ENCODE measurements at places on chromosomes 4 and X. TPM values are rescaled to one million over a fixed set of nuclear protein-coding genes. Genes with fewer than 3 reads are reported as not detected.

- H3K36me3 ChIP-seq: no peaks in the 10 kb centered on the region
- no peaks in the 10 kb centered on the region for H3K4me1 ChIP-seq
- no peaks in the 10 kb centered on the region for H3K27me3 ChIP-seq
Measured at GRCh38 chr4:182960746-182961145, 43.6 kb upstream of the DCTD start.

Gene BST1
- total RNA-seq: 62.5 TPM

GRCh38 chr4:16264798-16265197, 38.5 kb upstream of the TAPT1 start:
- H3K4me1 ChIP-seq: no peaks in the 10 kb centered on the region
- no peak overlapping the region for H3K4me3 ChIP-seq
- H3K36me3 ChIP-seq: no peaks in the 10 kb centered on the region
- no peaks in the 10 kb centered on the region for H3K27me3 ChIP-seq
- H3K27ac ChIP-seq: no peak overlapping the region
- DNase-seq: no peak

DNA sequence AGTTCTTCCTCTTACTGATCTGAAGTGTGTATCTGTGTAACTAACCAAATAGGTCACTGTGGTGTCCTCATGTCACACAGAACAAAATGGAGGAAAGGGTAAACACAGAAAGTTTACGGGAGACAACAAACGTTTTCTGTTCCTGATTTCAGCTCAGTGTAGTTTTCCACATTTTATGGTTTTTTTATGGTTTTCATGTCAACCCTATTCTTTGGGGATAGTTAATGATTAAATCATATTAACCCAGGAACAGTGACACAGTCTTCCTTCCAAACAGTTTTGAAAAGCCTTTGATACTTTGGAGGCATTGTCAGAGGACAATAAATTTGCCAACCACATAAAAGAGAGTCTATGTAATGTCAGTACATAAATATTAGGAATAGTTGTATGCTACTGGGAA, 4.2 kb downstream of the LNX1 start:
- no peak overlapping the region for H3K27ac ChIP-seq
- no peak overlapping the region for H3K4me3 ChIP-seq
- H3K27me3 ChIP-seq: no peaks in the 10 kb centered on the region
- H3K36me3 ChIP-seq: no peaks in the 10 kb centered on the region
- DNase-seq: no peak

DNA sequence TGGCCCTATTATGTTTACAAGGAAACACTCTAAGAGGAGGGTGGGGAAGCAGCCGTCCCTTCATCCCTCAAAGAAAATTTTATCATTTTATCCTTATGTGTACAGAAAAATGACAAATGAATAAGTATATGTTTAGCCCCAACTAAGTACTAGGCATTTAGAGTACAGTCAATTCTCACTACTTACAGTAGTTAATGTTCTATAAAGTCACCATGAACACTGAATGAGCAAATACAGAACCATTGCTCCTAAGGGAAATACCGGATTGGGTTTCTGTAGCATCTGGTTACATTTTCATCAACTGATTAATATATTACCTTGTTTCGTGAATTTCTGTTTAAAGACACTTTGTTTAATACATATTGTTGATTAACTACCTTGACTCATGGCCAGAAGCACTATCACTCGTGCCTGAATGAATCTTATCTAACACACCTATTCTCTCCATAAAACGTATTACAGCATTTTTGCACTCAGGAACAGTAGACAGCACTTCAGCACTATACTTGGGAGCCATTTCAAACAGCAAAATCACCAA, 109.3 kb downstream of the ASB9 start:
- DNase-seq: no peak
- H3K4me1 ChIP-seq: no peaks in the 10 kb centered on the region
- no peak overlapping the region for H3K27ac ChIP-seq
- H3K27me3 ChIP-seq: no peaks in the 10 kb centered on the region
- H3K36me3 ChIP-seq: no peaks in the 10 kb centered on the region

DNA sequence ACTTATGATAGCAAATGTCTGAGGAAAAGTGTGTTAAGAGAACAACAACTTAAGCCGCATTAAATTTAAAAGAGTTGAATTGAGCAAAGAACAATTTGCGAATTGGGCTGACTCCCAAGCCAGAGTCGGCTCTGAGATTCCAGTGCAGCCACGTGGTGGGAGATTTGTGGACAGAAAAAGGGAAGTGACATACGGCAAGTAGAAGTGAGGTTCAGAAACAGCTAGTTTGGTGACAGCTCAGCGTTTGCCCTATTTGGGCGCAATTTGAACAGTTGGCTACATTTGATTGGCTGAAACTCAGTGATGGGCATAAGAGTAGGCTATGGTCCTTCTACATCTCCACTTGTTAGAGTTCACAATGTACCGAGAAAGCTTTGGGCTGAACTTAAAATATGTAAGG, 124.0 kb downstream of the PRKX start:
- no peaks in the 10 kb centered on the region for H3K36me3 ChIP-seq
- H3K4me3 ChIP-seq: no peak overlapping the region
- no peak overlapping the region for H3K27ac ChIP-seq

- DNase-seq: no peak
- H3K36me3 ChIP-seq: no peaks in the 10 kb centered on the region
- no peaks in the 10 kb centered on the region for H3K4me1 ChIP-seq
- H3K27me3 ChIP-seq: no peaks in the 10 kb centered on the region
Measured at GRCh38 chr4:105329081-105329480, 144.8 kb downstream of the PPA2 start.

Gene SUPT20HL1
- total RNA-seq: not detected
